CD4-positive, alpha-beta T cell treated with Interleukin-15 for 1 hour (primary cell): ENCODE measurements at places on chromosomes 12 and 14.

DNA sequence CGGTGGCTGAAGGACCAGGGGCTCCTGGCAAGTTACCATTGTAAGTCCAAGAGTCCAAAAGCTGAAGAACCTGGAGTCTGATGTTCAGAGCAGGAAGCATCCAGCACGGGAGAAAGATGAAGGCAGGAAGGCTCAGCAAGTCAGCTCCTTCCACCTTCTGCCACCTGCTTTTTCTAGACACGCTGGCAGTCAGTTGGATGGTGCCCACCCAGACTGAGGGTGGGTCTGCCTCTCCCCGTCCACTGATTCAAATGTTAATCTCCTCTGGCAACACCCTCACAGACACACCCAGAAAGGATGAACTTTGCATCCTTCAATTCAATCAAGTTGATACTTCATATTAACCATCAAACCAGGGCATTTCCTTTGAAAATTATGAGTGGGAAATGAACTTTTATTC, 1272.4 kb upstream of the TMEM132C start:
- no peak for DNase-seq

DNA sequence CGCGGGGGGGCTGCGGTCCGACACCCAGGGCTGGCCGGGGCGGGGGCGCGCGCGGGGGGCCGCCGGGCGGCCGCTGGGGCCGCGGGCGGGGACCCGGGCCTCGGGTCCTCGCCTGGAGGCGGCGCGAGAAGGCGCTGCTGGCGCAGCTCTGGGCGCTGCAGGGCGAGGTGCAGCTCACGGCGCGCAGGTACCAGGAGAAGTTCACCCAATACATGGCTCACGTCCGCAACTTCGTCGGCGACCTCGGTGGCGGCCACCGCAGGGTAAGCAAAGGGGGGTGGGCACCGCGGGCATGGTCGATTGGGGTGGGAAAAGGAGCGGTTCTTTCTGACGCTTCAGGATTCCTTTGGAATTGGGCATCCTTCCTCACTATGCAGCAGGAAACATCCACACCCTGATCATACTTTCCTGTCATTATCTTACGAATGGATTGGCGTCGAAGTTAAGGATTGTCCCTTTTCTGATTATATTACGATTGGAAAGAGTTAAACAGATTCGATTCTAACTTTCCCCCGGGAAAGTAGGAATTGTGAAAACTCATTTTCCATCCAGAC, 798 bp downstream of the PDZRN4 start:
- DNase-seq, result no peak

- no peak for DNase-seq
Observed at GRCh38 chr14:55123852-55124639, 5.0 kb upstream of the LGALS3 start.

GRCh38 chr12:11719678-11720099, 70.2 kb downstream of the ETV6 start:
- peak; percentile 72 for DNase-seq

GRCh38 chr12:116294454-116295165, 17.1 kb upstream of the MED13L start:
- no peak for DNase-seq

GRCh38 chr12:49491823-49492222, 47.0 kb upstream of the KCNH3 start:
- no peak for DNase-seq

GRCh38 chr14:93089521-93090269, 26.0 kb downstream of the ITPK1 start:
- no peak for DNase-seq

- DNase-seq, result no peak
Observed at GRCh38 chr12:46110928-46111699, 120.7 kb upstream of the SCAF11 start.

GRCh38 chr12:30794591-30795409, 40.0 kb upstream of the CAPRIN2 start:
- DNase-seq, result no peak

DNA sequence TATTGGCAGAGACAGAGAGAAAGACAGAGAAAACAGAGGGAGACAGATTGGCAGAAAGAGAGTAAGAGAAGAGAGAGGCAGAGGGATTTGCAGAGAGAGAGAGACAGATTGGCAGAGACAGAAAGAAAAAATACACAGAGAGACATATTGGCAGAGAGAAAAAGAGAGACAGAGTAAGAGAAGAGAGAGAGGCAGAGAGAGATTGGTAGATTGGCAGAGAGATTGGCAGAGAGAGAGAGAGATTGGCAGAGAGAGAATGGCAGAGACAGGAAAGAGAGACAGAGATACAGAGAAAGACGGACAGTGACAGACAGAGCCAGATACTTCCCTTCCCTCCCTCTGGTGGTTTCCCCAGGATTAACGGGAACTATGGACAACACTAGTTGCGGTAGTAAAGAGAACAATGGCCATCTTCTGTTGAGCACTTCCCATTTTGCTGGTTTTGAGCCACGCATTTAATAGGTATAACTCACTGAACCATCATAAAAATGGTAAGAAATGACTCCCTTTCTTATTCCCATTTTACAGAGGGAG, 2.6 kb upstream of the NOS1 start:
- DNase-seq, result no peak

GRCh38 chr14:31057035-31057434, 30.9 kb upstream of the STRN3 start:
- DNase-seq, result no peak

GRCh38 chr14:92737206-92737605, 11.2 kb downstream of the LGMN start:
- DNase-seq, result no peak

GRCh38 chr14:100691395-100692056, 35.2 kb upstream of the DLK1 start:
- no peak for DNase-seq

GRCh38 chr12:6771091-6771495, 1.2 kb upstream of the LAG3 start:
- no peak for DNase-seq

DNA sequence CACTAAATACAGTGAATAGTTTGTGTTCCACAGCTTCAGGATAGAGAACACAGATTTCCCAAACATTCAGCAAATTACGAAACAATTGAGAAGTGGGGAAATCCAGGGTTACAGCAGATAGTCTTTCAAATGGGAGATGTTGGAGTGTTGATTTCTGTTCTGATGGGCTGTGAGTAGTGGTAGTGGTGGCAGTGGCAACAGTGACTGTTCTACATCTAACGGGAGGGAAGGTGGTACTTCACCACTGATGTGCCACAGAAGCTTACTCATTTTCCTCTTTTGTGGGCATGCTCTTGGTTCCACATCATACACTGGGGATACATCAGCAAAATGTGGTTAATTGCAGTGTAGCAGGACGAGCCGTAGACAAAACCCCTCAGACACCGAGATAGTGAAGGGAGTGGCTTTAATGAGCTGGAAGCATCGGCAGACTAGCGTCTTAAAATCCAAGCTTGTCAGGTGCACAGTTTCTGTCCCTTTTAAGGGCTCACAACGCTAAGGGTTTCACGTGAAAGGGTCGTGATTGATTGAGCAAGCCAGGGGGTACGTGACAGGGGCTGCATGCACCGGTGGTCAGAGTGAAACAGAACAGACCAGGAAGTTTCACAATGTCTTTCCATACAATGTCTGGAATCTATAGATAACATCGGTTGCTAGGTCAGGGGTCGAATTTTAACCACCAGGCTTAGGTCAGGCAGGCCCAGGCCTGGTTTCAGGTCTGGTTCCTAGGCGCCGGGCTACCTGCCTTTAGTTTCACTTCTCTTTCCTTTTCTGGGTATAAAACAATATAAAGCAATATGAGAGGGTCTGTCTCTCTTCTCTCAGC, 330.6 kb upstream of the FBXO33 start:
- no peak for DNase-seq

GRCh38 chr14:87203346-87203745, 789.6 kb downstream of the GALC start:
- no peak for DNase-seq

DNA sequence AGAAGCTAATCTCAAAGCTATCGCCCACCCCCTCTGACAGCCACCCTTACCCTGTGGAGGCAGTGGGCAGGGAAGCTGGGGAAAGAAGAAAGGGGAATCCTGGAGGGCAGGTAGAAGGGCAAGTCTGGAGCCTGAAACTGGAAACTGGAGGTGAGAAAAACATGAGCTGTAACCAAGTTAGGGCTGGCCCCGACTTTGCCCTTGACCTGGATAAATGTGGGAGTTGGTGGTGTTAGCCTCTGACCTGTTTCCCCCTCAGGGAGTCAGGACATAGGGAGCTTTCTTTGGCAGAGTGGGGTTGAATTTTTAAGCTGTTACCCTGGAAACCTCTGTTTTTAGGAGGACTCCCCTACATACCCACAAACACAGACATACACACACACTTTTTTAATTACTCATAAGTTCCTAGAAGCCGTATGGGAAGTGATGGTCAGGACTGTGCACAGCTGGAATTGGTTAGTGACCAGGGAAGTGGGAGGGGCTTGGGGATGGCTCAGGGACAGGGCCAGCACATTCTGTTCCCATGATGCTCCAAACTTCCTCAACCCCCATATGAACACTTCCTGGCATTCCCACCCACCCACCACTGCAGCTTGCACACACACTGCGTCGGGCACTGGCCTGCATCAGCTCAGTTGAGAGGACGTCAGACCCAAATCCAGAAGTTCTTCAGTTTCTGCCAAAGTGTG, 5.0 kb upstream of the MMP19 start:
- peak; percentile 80 for DNase-seq

GRCh38 chr12:4025181-4026019, 152.2 kb upstream of the PARP11 start:
- no peak for DNase-seq

GRCh38 chr12:32290411-32290810, 108.9 kb upstream of the FGD4 start:
- DNase-seq, result no peak

DNA sequence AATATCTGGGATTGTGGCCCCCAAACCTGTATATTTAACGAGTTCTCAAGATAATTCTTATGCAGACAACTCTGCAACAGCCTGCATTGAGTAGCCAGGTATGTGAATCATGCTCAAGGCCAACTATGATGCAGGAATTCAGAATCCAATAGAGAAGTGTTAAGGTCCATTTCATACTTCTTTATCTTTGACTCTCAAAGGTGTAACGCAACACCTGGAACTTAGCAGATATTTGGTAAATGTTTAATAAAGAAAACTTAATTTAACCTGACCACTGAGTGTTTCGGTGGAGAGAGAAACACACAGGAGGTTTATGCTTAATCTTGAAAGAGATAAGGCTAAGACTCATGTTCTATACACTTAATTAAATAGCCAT, 156.5 kb upstream of the PLEKHG7 start:
- no peak for DNase-seq
